ENCODE measurements at places on chromosomes 5 and 9.

GRCh38 chr9:114272739-114273431 lies 50.0 kb upstream of the ORM1 start:
- no peak for DNase-seq

DNA sequence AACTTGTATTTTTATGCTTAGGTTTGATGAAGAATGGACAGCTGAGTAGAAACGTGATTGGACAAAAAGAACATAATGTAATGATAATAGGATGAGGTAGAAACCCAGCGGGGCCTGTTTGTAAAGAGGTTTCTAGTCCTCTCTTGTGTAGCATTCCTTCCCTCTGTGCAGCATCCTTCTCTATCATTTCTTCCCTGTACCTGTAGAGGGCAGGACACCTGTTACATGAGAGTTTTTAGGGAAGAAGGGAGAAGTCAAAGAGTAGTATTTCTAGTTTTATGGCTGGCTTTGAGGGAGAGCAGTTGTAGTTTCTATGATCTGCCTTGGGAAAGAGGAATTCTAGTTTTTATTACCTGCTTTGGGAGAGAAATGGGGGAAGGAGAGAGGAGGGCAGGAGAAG lies 162.1 kb upstream of the FST start:
- DNase-seq = no peak

DNA sequence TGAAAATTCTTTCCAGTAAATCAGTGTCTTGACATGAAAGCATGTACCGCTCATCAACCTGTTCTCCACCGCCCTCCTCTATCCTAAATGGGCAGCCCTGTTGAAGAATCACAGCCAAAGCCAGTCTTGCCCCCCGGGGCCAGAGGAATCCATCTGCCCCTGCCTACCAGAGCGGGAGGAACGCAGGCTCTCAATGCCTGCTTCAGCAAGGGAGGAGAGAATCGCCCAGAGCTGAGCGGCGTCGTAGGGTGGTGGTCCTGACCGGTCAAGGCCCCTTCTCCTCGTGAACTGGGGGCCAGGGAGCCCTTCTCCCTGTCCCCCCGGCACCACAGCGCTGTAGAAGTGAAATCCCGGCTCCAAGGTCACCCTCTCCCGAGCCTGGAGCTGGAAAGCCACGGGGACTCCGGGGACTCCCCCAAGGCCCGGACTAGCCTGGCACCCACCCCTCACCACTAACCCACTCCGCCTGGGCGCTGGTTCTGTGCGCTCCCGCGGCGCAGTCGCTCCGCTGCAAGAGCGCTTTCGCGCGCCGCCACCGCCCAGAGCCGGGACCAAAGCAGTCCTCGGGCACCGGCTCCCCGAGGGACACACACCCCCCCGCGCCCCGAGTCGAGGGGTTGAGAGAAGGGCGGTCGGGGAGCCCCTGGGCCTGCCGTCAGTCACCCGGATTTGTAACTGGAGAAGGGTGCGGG lies 718 bp upstream of the TMEM215 start:
- DNase-seq = no peak

- DNase-seq = no peak
These were observed 8.8 kb downstream of the ATP10B start for GRCh38 chr5:160843240-160843639.

GRCh38 chr5:56076486-56076885 lies 81.7 kb upstream of the IL6ST start:
- no peak for DNase-seq

- DNase-seq = no peak
These were observed 446.4 kb downstream of the ISL1 start for GRCh38 chr5:51829691-51830090.

GRCh38 chr5:38871790-38872551 lies 26.2 kb downstream of the OSMR start:
- no peak for DNase-seq

DNA sequence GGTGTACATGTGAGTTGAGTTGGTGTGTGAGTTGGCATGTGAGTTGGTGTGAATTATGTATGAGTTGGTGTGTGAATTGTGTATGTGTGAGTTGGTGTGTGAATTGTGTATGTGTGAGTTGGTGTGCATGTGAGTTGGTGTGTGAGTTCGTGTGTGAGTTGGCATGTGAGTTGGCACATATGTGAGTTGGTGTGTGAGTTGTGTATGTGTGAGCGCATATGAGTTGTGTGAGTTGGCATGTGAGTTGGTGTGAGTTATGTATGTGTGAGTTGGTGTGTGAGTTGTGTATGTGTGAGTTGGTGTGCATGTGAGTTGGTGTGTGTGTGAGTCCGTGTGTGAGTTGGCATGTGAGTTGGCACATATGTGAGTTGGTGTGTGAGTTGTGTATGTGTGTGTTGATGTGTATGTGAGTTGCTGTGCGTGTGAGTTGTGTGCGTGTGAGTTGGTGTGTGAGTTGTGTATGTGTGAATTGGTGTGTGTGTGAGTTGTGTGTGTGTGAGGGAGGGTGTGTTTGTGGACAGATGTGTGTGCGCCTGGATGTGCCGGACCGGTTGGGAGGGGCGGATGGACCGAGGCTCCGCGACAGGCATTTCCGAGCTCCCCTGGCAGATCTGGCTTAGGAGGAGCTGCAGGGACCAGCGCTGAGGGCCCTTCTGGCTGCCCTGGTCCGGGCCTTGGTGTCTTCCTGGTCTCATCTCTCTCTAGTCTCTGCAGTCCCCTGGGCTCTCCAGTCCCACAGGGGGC lies 162.5 kb upstream of the IER5L start:
- DNase-seq = no peak

GRCh38 chr5:43367453-43367852 lies 44.7 kb downstream of the CCL28 start:
- DNase-seq = no peak

DNA sequence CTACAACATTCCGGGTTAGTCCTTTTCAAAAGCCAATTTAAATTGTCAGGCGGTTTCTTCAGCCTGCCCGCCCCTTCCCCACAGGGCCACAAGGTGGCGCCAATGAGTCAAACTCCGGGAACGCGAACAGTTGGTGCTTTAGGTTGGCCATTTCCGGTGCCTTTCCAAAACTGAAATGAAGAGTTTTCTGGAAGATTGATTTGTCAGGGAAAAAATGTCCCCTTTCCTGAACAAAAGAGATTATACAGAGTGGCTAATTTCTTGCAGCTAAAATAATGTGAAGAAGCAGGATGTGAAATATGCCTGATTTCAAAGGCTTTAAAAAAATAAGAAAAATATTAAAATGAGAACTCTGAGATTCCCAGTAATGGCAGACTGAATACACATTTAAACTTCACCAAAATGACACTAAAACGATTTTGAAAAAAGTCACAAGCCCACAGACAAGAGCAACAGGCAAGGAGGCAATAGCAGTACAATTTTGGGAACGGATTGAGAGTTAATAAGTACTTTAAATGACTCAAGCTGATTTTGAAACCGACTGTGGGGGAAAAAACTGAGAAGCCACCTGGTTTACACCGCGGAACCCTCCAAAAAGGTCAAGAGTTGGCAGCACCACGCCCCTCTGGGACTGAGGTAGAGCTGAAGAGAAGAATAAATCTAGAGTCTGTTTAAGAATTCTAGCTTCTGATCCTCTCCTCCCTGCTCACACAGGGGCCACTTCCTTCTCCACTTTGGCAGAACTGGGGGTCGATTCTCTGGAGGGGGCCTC lies 45.7 kb downstream of the SLC46A2 start:
- DNase-seq = peak; percentile 78

GRCh38 chr5:150065886-150066285 lies 20.5 kb downstream of the CSF1R start:
- DNase-seq = peak; percentile 53

DNA sequence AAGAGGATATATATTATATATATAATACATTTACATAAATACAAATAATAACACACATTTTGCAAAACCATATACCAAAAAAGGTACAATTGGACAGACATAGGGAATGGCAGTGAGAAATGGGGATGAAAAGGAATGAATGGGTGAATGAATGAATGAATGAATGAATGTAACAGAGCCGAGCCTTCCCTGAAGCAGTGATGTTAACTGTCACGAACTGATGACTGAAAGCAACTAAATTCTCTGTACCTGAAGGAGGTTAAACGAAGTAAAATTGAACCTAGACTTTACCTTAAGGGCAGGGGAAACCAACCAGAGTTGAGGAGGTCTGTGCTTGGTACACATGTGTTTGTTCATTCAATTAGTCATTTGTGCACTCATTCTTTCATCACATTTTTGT lies 169.6 kb upstream of the TBC1D2 start:
- DNase-seq = no peak

- DNase-seq = no peak
These were observed 978.5 kb downstream of the DTWD2 start for GRCh38 chr5:118009741-118010297.

GRCh38 chr9:128007566-128008138 lies 26.9 kb upstream of the EEIG1 start:
- peak; percentile 92 for DNase-seq

DNA sequence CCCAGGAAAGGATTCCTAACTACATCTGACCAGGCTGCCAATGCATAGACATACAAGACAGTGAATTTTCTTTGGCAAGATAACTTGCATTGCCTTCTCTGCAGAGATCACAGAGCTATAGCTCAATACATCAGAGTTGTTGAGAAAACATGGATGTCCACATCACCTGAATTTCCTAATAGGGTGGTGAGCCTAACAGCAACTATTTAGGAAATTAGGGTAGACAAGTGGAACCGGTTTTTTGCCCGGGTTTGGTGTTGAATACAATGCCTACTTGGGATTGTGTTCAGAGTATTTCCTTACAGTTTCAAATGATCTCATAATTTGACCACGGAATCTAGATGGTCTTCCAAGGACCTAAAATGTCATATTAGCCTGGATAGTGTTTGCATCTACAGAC lies 262.7 kb downstream of the KIF4B start:
- DNase-seq = no peak

GRCh38 chr9:77011973-77012821 lies 7.3 kb upstream of the FOXB2 start:
- peak; percentile 21 for DNase-seq

- no peak for DNase-seq
These were observed 44.0 kb downstream of the ASS1 start for GRCh38 chr9:130488621-130489330.

GRCh38 chr5:54704333-54704732 lies 186.8 kb downstream of the SNX18 start:
- DNase-seq = no peak

DNA sequence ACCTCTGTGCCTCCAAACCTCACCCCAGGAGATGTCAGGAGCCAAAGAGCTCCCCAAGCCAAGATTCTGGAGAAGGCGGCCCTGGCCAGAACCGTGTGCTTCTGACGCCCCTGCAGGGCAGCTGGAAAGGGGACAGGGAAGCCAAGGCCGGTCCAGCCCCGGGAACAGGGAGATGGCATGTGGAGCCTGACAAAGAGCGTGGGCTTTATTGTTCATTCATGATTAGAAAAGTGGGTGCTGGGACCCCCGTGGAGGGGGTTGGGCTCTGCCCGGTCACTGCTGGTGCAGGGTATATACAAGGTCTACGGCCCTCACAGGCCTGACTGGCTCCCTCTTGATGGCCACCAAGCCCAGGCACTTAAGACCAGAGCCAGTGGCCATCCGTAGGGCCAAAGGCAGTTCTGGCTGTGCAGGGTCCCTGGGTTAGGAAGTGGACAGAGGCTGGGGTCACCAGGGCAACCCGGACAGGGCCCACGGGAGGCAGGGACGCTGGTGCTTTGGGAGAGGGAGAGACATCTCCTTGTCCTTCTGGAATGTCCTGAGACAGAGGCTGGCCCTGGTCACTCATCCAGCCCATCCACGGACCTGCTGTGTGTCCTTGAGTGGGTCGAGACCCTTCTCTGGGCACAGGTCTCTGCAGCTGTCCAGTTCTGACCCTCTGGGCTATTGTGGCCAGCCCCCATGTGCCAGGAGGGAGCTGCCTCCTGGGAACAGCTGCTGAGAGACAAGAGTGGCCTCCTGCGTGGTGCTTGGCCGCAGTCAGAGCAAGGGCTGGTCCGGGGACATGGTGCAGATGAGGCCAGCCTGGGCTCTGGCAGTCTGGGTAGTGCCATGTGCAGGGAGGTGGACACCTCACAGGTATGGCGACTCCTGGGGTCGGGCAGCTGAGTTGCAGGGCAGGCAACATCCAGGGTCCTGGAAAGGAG lies 12.5 kb downstream of the NINJ1 start:
- DNase-seq = no peak

- DNase-seq = no peak
These were observed 746 bp downstream of the STRBP start for GRCh38 chr9:123267481-123268198.

DNA sequence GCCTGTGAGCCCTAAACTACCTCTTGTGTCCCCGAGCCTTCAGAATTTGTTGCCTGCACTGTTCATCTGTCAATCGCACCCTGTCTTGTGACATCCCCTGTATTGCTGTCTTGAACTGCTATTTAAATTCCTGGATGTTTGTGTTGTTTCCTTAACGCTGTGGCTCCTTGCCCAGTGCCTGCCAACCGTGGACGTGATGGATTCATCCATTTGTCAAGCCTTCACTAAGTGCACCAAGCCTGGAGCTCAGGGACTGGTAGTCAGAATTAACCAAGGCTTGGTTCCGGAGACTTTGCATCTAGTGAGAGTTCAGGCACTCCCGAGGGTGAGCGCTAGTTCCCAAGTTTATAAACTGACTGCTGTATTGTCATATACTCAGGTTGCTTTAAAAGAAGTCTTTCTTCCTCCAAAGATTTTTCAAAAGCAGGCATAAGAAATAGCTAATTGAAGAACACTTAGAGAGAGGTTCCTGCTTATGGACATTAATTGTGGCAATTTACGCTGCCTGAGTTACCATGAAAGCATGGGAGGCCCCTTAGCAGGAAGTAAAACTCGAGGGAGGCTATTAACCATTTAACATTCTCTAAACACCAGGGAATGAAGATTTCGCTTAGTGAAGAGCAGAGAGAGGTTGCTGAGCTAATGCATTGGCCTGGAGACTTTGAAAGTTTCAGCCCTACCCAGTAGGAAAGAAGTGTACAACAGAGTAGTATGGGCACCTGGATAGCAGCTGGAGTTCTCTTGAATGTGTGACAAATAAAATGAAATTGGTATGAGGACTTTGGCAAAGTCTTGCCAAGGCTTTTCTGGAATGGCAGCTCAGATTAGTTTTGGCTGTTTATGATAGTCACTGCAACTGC lies 29.0 kb downstream of the RGS3 start:
- DNase-seq = no peak

- no peak for DNase-seq
These were observed 114.6 kb upstream of the SAP30L start for GRCh38 chr5:154331232-154331631.

DNA sequence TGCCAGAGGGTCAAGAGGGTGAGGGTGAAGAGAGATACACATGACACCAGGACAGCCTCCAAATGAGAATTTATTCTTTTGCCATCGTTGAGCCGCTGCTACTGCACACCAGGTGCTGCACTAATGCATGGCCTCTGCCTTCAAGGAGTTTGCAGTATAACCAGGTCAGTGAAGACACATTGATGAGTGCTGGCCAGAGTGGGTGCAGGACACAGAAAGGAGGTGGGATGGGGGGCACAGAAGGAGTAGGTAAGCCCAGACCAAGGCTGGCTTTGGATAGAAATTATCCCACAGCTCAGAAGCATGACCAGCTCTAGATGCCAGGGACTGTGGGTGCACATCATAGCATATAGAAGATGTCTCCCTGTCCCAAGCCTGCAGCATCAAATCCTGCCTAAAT lies 38.0 kb downstream of the FOXI1 start:
- no peak for DNase-seq

GRCh38 chr9:33130961-33131789 lies 36.0 kb downstream of the B4GALT1 start:
- no peak for DNase-seq

GRCh38 chr9:107751567-107752210 lies 262.1 kb upstream of the KLF4 start:
- DNase-seq = peak; percentile 79

GRCh38 chr5:32307769-32308194 lies 5.0 kb downstream of the MTMR12 start:
- DNase-seq = no peak

GRCh38 chr5:139668064-139668880 lies 20.1 kb downstream of the CXXC5 start:
- DNase-seq = peak; percentile 68

GRCh38 chr5:107604146-107604910 lies 66.4 kb downstream of the EFNA5 start:
- no peak for DNase-seq

Measured in CD14-positive monocyte (primary cell).